ENCODE measurements at places on chromosomes 3 and 15.

DNA sequence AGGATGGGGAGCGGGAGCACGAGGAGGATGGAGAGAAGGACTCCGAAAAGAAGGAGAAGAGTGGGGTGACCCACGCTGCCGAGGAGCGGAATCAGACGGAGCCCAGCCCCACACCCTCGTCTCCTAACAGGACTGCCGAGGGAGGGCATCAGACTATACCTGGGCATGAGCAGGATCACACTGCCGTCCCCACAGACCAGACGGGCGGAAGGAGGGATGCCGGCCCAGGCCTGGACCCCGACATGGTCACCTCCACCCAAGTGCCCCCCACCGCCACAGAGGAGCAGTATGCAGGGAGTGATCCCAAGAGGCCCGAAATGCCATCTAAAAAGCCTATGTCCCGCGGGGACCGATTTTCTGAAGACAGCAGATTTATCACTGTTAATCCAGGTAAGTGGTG is 169.8 kb downstream of the FEZF2 start:
- DNase-seq: no peak

DNA sequence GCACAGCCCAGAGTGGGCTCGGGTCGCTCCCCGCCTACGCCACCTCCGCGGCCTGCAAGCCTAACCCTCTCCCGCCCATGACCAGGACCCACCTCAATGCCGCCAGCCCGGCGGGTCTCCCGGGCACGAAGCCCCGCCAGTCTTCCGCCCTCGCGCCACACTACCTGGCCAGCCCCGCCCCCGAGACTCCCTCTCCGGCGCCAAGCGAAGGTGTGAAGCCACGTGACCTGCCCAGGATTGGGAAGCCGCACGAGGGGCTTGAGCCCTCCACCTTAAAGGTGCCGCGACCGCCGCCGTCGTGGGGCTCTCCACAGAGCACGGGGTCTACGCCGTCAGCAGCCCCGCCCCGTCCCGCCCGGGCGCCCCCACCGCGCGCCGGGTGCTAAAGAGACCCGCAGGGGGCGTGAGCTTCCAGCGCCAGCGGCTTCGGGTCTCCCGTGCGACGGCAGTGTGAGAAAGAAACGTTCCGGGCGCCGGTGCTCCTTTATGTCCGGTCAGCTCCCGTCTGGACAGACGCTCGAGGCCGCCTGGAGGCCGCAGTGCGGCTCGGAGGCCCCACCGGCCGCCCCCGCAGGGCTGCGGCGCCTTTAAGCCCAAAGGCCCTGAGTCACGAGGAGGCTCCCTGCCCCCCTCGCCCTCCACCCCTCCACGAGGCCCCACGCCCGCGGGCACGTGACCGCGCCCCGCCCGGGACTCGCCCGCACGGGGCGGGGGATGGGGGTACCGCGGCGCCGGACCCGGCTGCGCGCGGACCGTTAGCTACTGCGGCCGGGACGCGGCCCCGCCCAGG is at the start of gene CPEB1:
Gene CPEB1, minus strand, starts transcription at position 319 of the 790 bp plus-strand sequence. CDS start 18,904 bp downstream, outside the sequence.
- peak; percentile 26 for DNase-seq

DNA sequence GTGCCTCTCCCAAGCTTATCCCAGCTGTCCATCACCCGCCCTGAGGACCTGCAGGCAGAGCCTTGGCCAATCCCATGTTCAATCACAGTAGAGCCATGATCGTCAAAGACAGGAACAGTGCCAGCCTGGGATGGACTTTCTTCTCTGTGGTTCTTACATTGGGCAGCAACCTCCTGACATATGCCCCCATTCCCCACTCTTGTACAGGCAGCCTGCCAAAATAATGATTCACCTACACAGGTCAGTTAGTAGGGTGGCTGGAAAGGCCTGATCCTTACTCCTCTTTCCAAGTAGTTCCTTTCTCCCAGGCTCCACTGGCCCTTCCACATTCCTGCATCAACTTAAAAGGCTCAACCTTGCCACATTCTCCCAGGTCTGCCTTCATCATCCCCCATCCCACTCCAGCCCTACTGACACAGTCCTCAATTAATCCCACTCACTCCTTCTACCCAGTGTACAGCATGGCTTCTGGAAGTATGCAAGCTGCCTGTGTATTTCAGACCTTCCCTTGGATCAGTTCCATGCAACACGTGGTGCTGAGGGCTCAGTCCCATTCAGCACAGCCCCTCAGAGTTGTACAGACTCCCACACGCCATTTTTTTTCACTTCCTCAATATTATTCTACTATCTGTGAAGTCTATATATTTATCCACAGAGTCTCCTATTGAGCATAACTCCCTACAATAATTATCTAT is 189.8 kb downstream of the NTRK3 start:
- DNase-seq: no peak

- DNase-seq: peak; percentile 97
These were observed 95.7 kb upstream of the C3orf80 start for GRCh38 chr3:160129459-160130061.

DNA sequence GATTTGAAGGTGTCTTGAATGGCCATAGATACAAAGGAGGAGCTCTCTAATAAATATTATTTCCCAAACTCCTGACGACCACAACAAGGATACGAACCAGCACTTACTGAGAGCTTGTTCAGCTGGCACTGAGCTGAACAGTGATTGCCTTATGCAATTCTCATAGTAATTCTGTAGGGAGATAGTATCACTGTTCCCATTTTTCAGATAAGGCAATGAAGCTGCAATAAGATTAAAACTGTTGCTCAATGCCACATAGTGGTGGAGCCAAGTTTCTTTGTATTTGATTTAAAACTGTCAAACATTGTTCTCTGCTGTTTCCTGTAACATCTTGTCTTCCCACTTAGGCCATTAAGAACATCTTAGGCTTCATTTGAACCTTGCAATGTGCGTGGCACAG is 163.9 kb downstream of the RPLP1 start:
- DNase-seq: no peak

- DNase-seq: peak; percentile 25
These were observed 394.5 kb downstream of the MFSD1 start for GRCh38 chr3:159196359-159196758.

DNA sequence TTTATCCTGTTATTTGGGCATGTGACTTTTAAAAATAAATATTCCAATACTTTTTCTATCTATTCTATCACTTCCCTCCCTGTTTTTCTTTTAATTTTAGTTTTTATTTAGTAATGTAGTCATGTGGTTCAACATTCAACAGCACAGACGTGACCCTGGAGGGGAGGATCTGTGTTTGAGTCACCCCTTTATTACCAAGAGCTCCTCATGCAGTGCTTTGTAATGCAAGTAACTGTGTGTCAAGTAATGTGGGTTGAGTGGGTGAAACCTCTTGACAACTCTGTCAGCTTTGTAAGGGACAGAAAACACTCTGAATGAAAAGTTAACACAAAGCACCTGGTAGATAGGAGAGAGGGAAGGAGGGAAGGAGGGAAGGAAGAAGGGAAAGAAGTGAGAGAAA is 89.7 kb upstream of the FGF12 start:
- DNase-seq: peak; percentile 37

DNA sequence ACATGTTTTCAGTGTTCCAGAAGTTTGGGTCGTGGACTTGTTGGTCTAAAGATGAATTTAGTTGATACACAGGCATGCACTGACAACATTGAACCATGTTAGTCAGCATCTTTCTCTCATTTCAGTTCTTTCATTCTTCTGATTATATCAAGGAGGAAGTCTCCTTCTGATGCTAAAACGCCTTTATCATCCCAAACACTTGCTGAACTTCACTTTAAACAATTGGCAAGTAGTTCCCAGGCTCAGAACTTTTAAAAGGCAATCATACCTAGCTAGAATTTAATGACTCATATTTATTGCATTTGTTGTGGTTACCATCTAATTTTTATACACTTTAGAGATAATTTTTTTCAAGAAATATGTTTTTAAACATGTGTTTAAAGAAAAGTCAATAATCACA is 15.9 kb downstream of the LMCD1 start:
- no peak for DNase-seq

DNA sequence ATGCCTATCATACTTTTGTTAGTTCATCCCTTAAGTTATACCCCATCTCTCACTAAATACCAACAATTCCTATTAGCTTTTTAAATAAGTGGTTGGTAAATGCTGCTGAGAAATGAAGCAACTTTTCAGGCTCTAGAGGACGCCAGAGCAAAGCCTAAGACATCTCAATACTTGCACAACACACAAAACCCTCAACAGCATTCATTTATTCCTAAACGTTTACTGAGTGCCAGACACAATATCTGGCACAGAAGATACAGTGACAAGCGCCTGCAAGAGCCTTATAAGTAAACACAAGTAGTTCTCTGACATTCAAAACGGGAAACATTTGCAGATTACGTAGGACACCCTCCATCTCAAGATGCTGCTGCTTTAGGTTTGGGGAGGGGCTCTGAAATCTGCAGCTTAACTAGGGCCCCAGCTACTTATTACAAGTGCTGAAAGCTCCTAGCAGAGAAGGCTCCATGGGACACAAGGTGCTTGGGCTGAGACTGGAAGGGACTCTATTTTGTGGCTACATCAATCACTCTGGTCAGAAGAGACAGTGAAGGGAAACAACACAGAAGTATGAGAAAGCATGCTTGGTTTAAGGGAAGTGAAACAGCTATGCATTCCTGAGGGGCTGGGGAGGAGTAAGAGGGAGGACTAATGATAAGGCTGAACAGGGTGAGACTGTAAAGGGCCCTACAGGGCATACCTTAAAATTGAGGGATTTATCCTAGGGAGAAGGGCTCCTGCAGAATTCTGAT is 311.3 kb downstream of the PLCL2 start:
- peak; percentile 31 for DNase-seq

GRCh38 chr3:116591236-116591635 is 118.3 kb upstream of the TUSC7 start:
- DNase-seq: no peak

DNA sequence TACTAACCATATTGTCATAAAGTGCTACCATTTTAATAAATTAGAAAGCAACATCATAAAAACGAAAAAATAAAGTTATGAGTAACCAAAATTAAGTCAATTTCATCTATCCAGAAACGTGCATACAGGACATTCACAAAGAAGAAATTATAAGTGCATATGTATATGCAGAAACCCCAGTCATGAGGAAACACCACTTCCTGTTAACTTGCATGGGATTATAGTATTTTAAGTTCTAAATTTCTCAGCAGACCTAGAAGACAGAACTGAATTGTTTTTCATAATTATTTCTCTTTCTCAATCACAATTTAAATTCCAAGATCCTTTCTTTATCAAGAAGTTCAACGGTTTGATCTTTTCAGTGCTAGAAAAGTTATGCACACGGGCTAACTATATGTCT is 1.4 kb upstream of the KBTBD8 start:
- no peak for DNase-seq

Data from fibroblast of skin of scalp (primary cell).